ENCODE measurements at places on chromosomes 5 and 9.

GRCh38 chr5:131396015-131396414, 132.2 kb downstream of the CDC42SE2 start:
- no peak for DNase-seq

DNA sequence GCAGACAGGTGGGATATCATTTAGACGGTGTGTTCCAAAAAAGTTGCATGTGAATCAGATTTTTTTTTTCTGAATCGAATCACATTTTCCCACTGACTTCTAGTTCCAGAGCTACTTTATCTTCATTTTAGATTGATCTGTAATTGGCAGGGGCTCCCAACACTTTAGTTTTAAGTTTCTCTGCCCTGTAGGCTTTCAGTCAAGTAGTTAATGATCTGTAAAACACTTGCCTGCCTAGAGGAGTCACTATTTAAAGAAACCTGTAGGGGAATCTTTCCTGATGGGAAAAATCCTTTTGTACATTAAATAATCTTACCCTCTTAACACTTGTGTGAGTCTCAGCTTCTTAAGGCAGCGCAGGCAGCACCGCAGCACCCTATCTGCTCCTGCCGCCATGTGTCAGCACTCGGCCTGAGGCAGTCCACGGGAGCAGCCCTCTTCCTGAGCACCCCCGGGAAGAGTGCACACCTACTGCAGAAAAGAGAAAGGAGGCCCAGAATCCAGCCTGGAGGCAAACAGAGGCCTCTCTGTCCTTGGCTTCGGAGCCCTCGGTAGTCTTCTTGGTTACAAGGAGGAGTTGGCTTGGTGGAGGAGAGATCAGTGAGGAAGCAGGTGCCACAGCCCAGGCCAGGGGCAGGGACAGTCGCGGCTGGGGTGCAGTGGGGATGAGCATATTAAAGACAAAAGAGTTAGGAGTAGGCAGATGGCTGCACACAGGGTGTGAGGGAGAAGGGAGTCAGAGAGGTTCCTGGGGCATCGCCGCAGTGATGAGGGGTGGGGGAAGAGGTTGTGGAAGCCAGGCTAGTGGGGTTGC, 209.3 kb downstream of the GAPVD1 start:
- DNase-seq, result no peak

GRCh38 chr5:955886-956761, 52.5 kb upstream of the NKD2 start:
- no peak for DNase-seq

- DNase-seq, result no peak
Measured at GRCh38 chr9:130607640-130608420, 28.5 kb downstream of the FUBP3 start.

GRCh38 chr5:138972836-138973235, 97.7 kb upstream of the LRRTM2 start:
- DNase-seq, result no peak

DNA sequence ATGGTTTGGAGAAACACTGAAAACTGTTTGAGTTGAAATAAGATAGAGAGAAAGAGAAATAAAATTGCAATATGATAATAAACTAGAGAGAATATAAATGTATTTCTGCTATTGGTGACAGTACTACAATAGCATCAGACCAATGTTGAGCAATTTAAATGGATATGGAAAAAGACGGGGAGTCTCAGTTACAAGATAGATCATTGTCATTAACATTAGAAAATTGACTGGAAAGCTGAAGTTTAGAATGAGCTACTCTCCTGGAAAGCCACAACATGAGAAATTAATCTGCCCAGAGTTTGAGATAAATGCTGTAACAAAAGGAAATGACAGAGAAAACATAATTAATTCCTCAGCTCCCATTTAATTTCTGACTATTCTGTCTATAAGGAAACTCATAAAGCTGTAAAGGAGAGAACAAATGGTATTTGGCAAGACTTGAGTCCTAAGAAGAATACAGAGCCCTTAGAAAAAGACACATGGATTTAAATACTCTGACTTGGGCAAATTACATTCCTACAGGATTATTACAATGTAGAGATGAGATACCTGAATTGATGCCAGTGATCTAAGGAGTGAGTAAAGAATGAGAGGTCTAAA, 624.5 kb upstream of the CHD1 start:
- no peak for DNase-seq

GRCh38 chr5:17260549-17260948, 43.1 kb downstream of the BASP1 start:
- DNase-seq, result no peak

DNA sequence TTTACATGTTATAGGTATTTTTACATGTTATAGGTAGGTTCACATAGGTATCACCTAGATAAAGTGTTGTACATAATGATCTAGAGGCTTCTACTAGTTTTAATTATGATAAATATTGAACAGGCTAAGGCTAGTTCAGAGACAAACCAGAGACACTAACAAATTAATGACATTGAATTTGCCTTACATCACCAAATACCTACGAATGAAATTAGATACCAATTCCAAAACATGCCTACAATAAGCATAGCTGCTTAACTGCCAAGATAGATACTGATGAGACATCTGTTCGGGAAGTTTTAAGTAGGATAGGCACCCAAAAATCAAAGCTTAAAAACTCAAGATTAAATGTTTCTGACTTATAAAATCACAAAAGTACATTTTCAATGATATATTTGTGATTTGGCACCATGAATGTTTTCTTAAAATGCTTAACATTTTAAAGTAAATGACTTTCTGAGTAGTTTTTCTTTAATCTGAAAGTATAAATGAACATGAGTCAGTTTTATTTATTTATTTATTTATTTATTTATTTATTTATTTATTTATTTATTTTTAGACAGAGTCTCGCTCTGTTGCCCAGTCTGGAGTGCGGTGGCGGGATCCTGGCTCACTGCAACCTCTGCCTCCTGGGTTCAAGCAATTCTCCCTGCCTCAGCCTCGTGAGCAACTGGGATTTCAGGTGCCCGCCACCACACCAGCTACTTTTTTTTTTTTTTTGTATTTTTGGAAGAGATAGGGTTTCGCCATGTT, 703.1 kb upstream of the ARRDC3 start:
- DNase-seq, result no peak

- DNase-seq, result no peak
Measured at GRCh38 chr5:72194846-72195245, 87.6 kb downstream of the MAP1B start.

GRCh38 chr9:133848471-133849109, 110.4 kb upstream of the SARDH start:
- DNase-seq, result no peak

DNA sequence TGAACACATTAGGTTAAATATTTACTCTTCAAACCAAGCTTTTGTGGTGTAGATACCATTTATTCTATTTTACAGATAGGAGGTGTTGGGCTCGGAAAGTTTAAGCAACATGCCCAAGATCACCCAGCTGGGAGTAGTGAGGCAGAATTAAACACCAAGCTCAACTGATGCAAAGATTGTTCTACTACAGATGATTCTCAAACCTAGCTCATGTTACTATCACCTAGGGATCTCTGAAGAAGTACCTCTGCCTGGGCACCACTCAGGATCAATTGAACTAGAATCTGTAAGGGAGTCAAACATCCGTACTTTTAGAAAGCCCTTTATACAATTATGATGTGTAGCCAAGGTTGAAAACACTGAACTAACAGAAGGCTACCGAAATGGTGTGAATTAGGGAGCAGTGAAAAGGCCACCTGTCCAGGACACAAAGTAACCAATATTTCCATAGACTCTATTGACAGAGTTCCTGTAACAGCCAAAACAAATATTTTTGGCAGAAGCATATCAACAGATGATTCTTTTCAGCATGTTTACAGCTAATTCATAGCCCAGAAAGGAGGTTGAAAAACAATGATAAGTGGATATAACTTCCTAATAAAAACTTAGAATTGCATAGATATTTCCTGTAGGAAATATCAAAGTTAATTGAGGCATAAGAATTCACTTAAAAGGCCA, 158.5 kb upstream of the PTGER4 start:
- DNase-seq, result no peak

GRCh38 chr9:720239-720881, 121.1 kb upstream of the DMRT1 start:
- no peak for DNase-seq

GRCh38 chr9:120663380-120663779, 50.9 kb downstream of the MEGF9 start:
- no peak for DNase-seq

- no peak for DNase-seq
Measured at GRCh38 chr5:141940695-141941271, 17.1 kb downstream of the DELE1 start.

- DNase-seq, result no peak
Measured at GRCh38 chr5:112413611-112414010, 5.5 kb downstream of the EPB41L4A start.

DNA sequence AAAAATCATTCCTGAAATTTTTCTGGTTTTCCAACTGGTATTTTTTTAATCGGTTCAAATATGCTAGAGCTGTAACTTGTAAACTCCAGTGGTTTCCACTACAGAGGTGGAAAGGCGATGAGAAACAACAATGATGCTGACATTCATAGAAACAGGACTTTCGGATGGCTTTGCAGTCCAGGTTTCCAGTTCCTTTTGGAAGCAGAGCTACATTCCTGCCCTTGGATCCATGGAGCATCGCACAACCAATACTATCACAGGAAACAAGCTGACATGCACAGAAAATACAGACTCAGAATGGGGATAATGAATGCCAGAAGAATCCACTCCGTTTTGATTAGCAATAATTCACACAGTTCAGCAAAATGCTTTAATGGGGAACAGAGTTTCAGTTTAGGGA, 140.0 kb downstream of the EPB41L4A start:
- no peak for DNase-seq

DNA sequence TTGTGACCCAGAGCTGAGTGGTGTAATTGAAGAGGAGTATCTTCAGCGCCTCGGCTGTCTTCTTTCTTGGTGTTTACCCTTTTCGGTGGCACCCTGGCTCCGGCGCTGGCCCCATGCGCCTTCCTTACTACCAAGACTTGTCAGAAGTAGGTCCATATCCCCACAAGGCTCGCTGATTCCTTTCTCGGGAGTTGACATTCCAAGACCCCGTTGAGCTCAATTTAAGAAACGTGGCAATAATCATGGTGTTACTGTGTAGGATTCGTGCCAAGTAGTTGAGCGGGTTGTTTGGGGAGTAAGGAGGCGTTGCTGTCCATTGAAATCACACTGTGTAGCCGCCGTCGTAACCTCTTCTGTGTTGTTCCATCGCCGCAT, 795 bp downstream of the NDUFAF2 start:
- no peak for DNase-seq

DNA sequence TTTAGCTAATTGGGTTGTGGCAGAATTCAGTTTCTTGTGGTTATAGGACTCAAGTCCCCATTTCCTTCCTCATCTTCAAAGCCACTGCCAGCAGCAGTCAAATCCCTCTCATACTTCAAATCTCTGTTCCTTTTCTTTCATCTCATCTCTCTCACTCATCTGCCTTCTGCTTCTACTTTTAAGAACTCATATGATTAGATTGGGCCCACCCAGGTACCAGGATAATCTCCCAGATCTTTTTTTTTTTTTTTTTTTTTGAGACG, 8.0 kb upstream of the REEP5 start:
- no peak for DNase-seq

DNA sequence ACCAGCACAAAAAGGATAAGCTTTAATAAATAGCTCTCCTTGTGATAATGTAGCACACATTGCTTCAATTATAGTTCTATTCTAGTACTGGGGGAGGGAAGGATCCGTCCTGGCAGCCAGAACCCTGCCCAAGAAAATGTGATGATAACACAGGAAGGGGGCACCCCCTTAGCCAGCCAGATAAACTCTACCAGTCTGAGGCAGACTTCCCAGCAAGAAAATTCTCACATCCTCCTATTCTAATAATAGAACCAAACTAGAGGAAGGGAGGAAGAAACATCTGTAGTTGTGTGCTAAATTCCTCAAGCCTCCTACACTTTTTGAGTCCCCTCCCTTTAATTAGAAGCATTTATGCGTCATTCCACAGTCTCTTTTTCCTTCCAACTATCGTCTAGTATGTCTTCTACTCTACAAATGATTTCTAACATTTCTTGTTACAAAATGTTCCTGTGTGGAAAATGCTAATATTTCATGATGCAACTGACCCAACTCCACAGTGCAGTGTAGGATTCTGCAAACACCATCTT, 261.0 kb downstream of the SEMA5A start:
- DNase-seq, result no peak

DNA sequence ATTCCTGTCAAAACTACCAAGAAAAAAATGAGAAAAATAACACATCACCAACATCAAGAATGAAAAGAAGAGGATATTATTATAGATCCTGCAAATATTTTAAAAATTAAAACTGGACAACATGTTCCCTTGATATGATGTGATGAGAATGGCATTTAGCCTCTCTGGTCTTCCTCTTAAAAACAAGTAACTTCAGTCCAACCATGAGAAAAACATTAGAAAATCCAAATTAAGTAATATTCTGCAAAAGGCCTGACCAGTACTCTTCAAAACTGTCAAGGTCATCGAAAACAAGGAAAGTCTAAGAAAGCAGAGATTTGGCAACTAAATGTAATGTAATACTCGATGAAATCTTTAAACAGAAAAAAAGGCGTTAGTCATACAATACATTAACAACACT, 167.1 kb upstream of the SNX2 start:
- DNase-seq, result no peak

GRCh38 chr5:139251695-139252288, 41.7 kb upstream of the MATR3 start:
- DNase-seq, result no peak

DNA sequence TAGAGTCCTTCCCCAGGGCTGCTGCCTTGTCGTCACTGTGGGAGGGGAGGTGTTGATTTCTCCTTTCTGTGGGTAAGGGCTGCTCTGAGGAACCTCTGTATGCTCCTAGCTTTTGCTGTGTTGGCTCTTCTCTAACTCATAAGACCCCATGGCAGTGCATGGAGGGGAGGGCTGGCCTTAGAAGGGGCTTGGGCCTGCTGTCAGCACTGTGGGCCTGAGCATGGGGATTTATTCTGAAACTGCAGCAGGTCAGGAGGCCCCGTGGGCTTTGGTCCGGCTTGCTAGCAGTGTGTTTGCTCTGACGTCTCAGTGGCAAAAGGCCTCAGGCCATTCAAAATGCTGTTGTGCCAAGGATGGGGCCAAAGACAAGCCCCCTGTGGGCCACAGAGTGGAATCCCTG, 6.8 kb downstream of the FGF18 start:
- DNase-seq, result no peak

DNA sequence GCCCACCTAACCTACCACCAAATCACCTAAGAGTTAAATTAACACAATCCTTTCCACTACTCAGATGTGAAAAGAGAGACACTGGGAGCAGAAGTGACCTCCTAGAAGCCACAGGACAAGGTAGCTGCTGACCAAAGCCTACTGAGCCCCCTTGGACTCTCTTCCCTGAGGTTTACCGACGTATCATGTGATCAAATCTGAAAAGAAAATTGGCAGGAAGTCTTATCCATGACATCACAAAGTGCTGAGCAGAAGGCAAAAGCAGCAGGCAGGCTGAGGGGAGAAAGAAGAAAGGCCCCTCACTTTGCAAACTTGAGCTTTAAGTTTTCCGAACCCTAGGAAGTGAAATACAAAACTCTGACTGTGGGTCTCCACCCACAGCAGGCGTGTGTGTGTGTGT, 11.1 kb downstream of the PRELID2 start:
- no peak for DNase-seq

- DNase-seq, result no peak
Measured at GRCh38 chr9:68603371-68603770, 62.7 kb upstream of the TMEM252 start.

- no peak for DNase-seq
Measured at GRCh38 chr5:154242964-154243376, 52.4 kb downstream of the GALNT10 start.

Measured in stimulated activated CD8-positive, alpha-beta memory T cell treated with anti-CD3 and anti-CD28 coated beads, Interleukin-7, amount 100 ng/mL, for 1 hour (primary cell).